Memory B cell (primary cell): ENCODE measurements at places on chromosomes 6 and 20.

DNA sequence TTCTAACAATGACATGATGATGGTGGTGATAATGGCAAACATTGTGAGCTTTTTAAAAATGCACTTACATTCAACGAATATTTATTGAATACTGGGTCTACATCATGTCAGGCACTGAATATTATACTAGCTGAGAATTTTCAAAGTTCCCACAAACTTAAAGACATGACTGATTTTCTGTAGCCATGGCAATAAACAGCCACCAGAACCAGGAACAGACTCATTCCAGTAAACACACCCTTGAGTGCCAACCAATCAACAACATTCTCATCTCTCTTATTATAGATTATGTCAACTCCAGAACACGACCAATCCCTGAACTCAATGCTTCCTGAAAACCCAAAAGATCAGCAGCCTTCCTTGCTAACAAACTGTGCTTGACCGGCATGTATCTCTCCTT is 212.4 kb upstream of the RUNX2 start:
- H3K4me1 ChIP-seq, result peaks cover 5% of the 10 kb centered on the region
- H3K27ac ChIP-seq, result no peak overlapping the region
- DNase-seq, result no peak
- H3K27me3 ChIP-seq, result no peaks in the 10 kb centered on the region
- no peak overlapping the region for H3K4me3 ChIP-seq

DNA sequence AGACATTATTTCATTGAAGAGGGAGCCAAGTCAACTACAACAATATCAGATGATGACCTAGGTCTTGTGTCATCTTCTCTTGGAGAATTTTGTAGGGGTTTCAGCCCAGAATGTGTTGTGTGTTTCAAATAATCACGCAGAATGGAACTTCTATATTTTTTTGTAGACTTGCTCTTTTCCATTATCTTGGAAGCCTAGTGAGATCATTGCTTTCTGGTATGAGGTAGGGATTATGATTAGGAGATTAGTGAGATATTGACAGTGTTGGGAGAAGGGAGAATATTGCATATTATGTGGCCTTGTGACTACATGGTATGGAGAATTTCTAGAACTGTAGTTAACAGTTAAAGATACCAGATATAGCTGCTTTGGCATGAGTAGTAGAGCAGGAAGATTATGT is 423.6 kb upstream of the PLCB4 start:
- H3K27me3 ChIP-seq, result peaks cover 3% of the 10 kb centered on the region
- no peak overlapping the region for H3K4me3 ChIP-seq
- H3K27ac ChIP-seq, result no peak overlapping the region
- H3K36me3 ChIP-seq, result no peaks in the 10 kb centered on the region

GRCh38 chr6:53294095-53294494 is 54.7 kb downstream of the ELOVL5 start:
- H3K27ac ChIP-seq, result peak overlapping the region; percentile 87
- H3K4me3 ChIP-seq, result no peak overlapping the region
- H3K27me3 ChIP-seq, result no peaks in the 10 kb centered on the region
- peaks cover 30% of the 10 kb centered on the region for H3K36me3 ChIP-seq
- H3K4me1 ChIP-seq, result peaks cover 63% of the 10 kb centered on the region

DNA sequence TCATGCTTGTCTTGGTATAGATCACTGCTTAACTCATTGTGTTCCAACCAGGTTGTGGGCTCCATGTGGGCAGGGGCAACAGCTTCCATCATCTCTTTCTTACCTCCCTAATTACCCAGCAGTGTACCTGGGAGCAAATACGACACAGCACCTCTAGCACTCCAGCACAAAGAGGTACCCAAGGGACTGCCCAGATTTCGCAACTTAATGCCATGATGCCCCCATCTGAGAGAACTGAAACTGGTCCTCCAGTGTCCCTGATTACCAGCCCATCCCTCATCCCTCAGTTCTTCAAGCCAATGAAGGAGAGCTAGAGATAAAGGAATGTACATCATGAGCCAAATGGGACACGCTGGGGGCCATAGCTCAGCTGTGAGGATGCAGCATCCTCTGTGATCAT is 41.9 kb upstream of the MDGA1 start:
- H3K27ac ChIP-seq, result no peak overlapping the region
- H3K27me3 ChIP-seq, result peaks cover 23% of the 10 kb centered on the region
- DNase-seq, result no peak
- H3K36me3 ChIP-seq, result no peaks in the 10 kb centered on the region
- H3K4me3 ChIP-seq, result no peak overlapping the region

- H3K4me3 ChIP-seq, result peak overlapping the region; percentile 84
- no peak for DNase-seq
- H3K36me3 ChIP-seq, result no peaks in the 10 kb centered on the region
- H3K27ac ChIP-seq, result peak overlapping the region; percentile 18
- peaks cover 19% of the 10 kb centered on the region for H3K4me1 ChIP-seq
Measured at GRCh38 chr20:1801929-1802306, 93.3 kb upstream of the SIRPA start.

GRCh38 chr6:149098700-149099276 is 218.7 kb upstream of the TAB2 start:
- H3K27ac ChIP-seq, result no peak overlapping the region
- H3K4me1 ChIP-seq, result no peaks in the 10 kb centered on the region
- peaks cover 2% of the 10 kb centered on the region for H3K27me3 ChIP-seq
- no peak overlapping the region for H3K4me3 ChIP-seq
- peaks cover 2% of the 10 kb centered on the region for H3K36me3 ChIP-seq
- DNase-seq, result no peak

GRCh38 chr6:6524951-6525350 is 63.6 kb upstream of the LY86 start:
- peaks cover 14% of the 10 kb centered on the region for H3K36me3 ChIP-seq
- H3K4me3 ChIP-seq, result no peak overlapping the region
- H3K27me3 ChIP-seq, result peaks cover 1% of the 10 kb centered on the region
- no peak for DNase-seq
- H3K27ac ChIP-seq, result no peak overlapping the region
- no peaks in the 10 kb centered on the region for H3K4me1 ChIP-seq

DNA sequence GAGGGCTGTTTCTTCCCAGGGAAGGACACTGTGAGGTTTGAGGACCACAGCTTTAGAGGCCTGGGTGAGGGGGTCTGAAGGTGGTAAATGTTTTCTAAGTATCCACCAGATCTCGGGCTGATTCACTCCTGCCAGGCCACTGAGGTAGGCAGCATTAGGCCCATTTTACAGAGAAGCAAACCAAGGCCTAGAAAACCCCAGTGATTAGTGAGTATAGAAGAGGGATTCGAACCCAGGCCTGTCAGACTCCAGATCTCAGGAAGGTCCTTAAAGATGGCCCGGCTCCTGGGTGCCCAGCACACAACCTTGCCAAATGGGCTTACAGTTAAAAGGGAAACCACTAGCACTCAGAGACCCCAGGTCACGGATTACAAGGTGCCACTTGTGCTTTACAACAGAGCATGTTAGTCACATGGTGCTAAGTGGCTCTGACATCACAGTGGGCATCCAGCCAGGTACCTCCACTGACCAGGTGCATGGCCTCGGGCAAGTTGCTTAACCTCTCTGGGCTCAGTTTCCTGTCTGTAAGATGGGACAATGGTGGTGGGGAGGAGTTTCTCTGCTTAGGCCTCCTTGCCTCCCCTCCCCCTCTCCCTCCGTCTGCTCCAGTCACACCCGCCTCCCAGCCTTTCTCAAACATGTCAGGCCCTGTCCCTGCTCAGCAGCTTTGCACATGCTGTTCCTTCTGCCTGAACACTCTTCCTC is 18.8 kb upstream of the SIRPA start:
- no peak overlapping the region for H3K27ac ChIP-seq
- no peak for DNase-seq
- H3K4me3 ChIP-seq, result no peak overlapping the region
- H3K27me3 ChIP-seq, result no peaks in the 10 kb centered on the region
